ENCODE measurements at places on chromosomes 1 and 21.

GRCh38 chr1:116537040-116537831 is 33.6 kb downstream of the CD58 start:
- DNase-seq = no peak

DNA sequence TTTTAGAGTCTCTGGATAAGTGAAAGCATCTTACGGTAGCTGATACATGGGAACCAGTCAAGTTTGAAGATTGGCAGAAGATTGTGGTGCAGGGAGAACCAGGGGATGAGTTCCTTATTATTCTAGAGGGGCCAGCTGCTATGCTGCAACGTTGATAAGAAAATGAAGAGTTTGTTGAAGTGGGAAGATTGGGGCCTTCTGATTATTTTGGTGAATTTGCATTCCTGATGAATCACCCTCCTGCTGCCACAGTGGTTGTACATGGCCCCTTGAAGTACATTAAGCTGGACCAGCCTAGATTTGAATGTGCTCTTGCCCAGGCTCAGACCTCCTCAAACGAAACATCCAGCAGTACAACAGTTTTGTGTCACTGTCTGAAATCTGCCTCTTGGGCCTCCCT is 45.9 kb downstream of the BTBD8 start:
- DNase-seq = no peak

DNA sequence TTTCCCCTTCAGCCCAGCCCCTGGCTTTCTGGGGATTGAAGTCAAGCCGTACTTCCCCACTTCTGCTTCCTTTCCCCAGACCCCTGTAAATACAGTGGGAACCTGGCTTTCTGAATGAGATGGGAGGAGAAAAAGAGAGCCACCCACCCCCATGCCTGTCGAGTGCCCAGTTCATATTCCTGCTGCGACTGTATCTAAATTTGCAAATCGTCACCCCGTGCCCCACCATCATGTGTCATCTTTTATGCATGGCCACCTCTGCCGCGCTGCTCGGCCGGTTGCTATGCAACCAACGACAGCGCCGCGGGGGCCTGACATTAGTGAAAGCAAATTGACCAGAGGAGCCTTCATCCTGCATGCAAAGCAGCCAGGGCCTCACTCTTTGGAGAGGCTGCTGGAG is 143.0 kb downstream of the ELAVL4 start:
- no peak for DNase-seq

DNA sequence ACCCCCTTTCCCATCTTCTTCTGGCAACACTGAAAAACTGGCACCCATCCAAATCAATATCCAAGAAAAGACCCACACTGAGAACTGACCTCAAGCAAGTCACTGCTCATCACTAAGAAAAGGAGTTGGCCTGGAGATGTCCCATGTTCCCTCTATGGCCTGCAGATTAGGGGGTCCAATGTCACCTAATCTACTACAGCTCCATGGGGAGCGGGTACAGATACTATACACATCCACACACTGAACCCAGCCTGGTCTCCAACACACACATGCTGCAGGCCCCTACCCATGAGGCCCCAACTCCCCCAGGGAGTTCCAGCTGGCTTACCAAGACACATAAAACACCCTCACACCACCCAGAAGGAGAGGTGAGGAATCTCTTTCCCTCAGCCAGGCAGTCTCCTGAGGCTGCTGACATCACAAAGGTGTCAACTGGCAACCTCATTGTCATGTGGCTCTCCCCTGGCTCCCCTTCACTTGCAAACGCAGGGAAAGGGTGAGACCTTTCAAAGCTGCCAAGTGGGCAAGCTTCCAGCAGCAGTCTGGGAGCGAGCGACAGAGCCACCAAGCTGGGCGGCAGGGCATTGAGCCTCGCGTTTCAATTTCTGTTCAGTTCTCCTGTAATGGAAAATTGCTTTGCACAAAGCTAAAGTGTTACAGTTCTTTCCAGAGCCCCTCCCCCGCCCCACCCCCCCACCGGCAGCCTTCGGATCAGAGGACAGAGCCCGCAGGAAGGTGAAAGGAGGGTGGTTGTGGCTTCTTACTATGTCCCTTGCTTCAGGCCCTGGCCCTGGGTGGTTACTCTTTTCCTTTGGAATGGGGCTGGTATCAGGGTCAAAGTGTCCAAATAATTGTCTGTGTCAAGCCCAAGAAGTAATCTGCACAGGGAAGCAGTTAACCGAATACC is at the start of gene LRRC52:
TSS of gene LRRC52 (plus strand) at position 469 of the 907 bp plus-strand sequence. CDS start at position 766, 297 bp downstream.
- no peak for DNase-seq

DNA sequence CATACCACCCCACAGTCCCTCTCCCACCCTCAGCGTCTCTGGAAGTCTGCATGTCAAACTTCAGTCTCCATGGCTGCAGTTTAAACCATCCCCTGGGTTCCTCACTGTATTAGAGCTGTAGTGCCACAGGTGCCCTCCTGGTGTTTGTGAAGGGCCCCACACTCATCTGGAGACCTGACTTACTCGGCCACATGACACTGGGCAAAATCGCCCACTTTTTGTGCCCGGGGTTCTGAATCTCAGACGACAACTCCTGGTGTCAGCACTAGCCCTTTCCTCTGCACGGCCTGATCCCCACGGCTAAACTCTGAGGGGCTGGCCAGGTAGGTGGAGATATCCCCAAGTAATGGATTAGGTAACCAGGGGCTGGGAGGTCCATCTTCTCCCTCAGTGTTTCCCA is 6.5 kb downstream of the INKA2 start:
- DNase-seq = no peak

DNA sequence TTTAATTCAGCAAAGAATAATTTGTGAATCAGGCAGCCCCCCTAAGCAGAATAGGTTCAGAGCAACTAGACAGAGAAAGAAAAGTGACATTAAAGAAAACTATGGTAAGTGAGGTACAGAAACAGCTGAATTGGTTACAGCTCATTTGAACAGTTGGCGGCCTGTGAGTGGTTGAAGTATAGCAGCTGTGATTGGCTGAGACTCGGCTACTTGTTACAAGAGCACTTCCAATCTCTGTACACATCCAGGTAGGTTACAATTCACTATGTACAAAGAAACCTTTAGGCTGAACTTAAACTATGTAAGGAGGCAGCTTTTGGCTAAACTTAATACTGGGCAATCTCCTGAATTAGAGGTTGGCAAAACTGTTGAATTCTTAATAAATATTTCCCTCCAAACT is 171.1 kb upstream of the LHX8 start:
- DNase-seq = no peak
